Immature natural killer cell (primary cell): ENCODE measurements at places on chromosomes 12 and 14.

- DNase-seq: no peak
Measured at GRCh38 chr14:37437490-37437889, 157.6 kb downstream of the FOXA1 start.

GRCh38 chr12:81284137-81284536, 206.3 kb downstream of the ACSS3 start:
- DNase-seq: no peak

DNA sequence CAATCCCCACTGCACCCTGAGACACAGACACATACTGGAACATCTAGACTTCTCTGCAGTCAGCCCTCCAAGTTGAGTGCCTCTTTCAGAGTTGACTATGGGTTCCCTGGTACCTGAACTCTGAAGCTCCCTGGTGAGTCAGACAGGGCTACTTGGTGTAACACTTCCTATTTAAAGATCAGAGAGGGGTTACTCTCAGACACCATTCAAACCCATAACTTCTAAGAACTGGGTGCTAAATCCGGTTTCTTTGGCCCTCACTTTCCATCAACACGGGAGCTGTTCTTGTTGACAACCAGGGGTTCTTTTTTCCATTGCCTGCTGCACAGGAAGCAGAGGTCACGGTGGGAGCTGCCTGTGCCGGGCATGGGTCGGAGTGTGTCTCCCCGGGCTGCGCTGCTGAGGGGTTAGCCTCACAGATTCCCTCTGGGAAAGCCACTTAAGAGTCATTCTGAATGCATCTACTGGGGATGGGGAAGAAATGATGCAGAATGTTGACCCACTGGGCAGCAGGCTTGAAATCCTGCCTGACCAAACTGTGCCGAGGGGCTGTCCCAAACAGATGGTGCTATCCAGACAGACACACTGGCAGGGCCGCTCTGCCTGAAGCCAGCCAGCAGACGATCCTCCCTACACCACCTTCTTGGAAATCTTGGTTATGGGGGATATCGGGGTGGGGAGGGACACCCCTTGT, 74.1 kb downstream of the PITPNM2 start:
- DNase-seq: peak; percentile 72

- DNase-seq: no peak
Measured at GRCh38 chr14:22296722-22297121, 292.3 kb downstream of the DAD1 start.

DNA sequence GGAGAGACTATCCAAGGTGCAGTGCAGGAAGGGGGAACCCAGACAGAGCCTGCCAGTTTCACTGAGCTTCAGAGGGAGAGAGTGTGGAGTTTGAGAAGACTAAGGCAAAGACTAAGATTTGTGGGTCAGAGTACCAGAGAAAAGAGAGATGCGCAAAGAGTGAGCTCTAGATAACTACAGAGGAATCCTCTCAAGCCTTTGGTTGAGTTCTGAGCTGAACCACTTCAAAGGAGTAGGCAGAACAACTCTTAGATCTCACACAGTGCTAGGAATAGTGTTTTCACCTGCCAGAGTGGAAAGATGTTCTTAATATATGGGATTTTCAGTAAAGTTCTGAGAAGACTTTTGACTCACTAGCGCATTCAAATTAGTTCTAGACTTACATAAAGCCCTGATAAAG, 10.7 kb upstream of the M6PR start:
- no peak for DNase-seq

GRCh38 chr14:31092160-31092708, 66.1 kb upstream of the STRN3 start:
- DNase-seq: no peak

DNA sequence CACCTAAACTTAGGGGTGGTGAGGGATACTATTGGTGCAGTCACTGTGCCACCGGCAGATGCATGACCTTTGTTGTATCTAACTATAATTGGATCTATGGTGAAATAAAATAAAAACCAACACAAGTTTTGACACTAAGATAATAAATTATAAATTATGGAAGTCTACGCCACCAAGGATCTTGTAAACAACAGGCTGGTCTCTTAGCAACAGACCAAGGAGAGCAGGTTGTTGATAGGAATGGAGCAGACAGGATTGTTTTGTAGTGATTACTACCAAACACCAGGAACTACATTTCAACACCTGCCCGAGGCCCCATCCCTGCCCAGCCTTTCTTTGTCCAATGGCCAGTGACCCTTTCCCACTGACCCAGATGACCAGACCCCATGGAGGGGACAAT, 1178.0 kb downstream of the VRK1 start:
- no peak for DNase-seq

- DNase-seq: no peak
Measured at GRCh38 chr14:61470261-61470960, 149.0 kb downstream of the PRKCH start.

GRCh38 chr12:21852251-21852650, 77.7 kb upstream of the KCNJ8 start:
- DNase-seq: no peak

GRCh38 chr14:71720978-71721624, 211.1 kb upstream of the RGS6 start:
- DNase-seq: no peak

GRCh38 chr12:67826946-67827720, 162.1 kb upstream of the IFNG-AS1 start:
- no peak for DNase-seq

DNA sequence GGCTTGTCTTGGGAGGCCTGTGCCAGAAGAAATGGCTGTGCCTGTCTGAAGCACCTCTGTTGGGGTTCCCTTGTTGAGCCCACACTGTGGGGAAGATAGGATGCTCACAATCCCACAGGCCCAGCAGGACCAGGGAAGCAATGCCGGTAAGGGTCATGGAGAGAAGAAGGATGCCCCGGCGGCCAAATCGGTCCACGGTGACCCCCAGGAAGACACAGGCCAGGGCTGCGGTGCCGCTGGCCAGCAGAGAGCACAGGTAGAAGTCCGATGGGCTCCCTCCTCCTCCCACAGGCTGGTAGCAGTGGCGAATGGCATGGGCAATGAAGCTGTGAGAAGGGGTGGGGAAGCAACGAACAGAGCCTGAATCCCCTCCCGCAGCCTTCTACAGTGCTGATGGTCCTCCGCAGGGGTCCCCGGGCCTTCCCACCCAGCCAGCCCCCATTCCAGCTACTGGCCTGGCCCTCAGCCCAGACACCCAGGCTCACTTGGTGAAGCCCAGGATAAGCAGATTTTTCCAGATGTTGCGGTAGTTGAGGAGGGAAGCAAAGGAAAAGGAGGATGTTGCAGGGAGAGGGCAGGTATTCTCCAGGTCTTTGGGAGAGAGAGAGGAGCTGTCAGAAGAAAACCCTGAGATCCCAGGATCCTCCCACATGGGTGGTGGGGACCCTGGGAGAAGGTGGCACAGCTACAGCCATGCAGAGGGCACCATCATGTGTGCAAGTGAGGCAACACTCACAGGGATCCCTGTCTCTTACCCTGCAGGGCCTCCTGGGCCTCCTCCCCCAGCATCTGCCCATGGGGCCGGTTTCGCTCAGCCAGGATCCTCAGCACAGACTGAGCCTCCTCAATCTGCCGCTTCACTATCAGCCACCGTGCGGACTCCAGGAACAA, 5.0 kb downstream of the SLC22A17 start:
- DNase-seq: no peak
